AG04449 (cell line): ENCODE measurements at places on chromosomes 7 and 10.

- no peak for DNase-seq
Measured at GRCh38 chr10:83254698-83255097, 884.6 kb upstream of the GHITM start.

DNA sequence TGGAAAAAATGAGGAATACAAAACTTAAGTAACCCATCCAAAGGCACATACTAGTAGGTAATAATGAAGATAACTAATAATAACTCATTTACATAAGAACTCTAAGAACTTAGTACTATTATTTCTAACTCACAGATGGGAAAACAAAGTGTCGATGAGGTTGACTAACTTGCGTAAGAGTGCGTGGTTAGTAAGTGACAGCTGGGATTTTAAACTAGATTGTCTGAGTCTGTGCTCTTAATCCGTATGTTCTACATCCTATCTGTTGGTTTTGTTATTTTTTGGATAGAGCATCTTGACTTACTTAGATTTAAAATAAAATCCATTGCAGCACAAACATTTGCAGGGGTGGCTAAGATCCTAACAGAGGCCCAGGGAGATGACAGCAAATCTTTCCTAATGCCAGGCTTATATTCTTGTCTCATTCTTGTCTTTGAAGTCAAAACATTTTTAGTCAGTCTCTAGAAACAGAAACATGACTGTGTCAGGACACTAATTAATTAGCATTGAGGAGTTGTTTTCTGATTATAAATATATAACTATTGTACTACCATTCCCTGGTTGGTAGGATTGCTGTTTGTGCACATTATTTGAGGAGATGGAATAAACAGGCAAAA lies 11.7 kb downstream of the RPA3 start:
- no peak for DNase-seq

DNA sequence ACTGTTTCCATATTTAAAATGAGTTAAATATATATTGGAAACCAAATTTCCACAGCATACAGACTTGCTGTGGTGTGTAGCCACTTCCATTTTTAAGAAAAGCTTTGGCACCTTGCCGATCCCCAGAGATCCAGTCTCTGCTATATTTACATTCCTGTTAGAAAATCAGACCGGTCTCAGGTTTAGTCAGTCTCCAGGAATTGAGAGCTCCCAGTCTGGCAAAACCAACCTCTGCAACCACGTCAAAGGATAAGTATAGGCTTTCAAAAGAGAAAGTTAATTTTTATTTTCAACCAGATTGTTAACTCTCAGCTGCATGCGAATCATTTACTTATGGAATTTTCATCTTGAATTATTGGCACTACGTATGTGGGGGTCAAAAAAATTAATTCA lies 28.2 kb downstream of the PUS7 start:
- peak; percentile 94 for DNase-seq

DNA sequence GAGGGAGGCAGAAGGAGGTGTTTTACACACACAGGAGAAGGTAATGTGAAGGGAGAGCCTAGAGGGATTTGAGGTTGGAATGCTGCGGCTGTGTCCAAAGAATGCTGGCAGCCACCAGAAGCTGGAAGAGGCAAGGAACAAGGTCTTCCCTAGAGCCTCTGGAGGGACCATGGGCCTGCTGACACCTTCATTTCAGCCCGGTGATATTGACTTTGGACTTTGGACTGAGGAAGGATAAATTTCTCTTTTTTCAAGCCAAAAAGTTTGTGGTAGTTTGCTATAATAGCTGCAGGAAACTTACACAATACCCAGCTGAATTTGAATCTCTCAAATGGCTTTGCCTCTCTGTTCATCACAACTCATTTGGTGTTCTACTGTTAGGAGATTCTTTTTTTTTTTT lies 34.6 kb downstream of the UBN2 start:
- no peak for DNase-seq

DNA sequence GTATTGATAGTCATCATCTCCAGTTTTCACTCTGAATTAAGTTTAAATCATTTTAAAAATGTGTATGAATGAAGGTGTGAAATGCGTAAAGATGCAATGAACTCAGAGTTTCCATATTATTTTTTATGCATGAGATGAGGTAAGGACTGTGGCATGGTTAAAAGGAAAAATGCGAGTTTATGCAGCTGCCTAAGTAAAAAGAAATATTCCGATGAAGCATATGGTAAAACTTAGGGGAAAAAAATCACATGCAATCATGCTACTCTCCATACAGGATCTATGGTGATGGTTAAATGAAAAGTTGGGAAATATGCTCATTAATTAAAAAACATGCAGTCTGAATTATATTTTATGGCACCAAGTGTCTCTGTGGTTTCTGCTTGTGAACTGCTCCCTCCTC lies 77.5 kb upstream of the SP8 start:
- DNase-seq: no peak

GRCh38 chr10:31126593-31126992 lies 94.9 kb upstream of the ZNF438 start:
- no peak for DNase-seq

DNA sequence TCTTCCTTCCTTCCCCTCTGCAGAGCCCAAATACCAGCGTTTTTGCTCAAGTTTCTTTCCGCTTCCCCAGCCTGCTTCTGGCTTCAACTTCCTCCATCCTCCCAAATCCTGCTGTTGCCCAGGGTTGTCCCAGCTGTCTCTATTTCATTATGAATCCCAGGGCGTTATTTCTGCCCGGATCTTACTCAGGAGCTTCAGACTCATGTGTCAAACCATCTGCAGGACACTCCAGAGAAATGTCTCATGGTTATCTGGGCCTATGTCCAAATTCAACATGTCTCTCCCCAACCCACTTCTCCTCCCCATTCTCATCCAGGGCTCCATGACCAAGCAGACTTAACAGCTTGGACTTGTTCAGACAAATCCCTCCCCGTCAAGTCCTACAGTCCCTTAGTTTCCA lies 15.6 kb downstream of the ARHGAP22 start:
- DNase-seq: peak; percentile 94

- no peak for DNase-seq
Measured at GRCh38 chr10:16853201-16853600, 36.0 kb upstream of the RSU1 start.

- DNase-seq: no peak
Measured at GRCh38 chr7:136947347-136947746, 78.9 kb downstream of the CHRM2 start.

GRCh38 chr7:139693651-139694388 lies 84.0 kb downstream of the HIPK2 start:
- no peak for DNase-seq

DNA sequence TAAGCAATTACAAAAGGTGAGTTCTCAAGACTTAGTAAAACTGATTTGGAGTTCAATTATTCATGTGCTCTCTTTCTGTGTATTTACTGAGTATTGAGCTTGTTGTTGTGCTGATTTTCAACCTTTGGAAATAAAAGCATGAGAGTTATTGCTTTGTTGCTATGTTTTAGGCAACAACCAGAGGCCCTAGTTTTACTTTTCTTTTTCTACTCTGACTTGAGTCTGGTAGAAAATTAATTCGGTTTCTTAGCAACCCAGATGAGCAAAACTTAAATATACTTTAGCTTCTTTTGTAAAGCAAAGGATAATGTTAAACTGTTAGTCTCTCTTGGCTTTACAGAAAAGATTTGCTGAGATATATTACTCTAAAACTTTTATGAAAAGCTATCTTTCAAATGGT lies 66.4 kb upstream of the SCIN start:
- DNase-seq: no peak

DNA sequence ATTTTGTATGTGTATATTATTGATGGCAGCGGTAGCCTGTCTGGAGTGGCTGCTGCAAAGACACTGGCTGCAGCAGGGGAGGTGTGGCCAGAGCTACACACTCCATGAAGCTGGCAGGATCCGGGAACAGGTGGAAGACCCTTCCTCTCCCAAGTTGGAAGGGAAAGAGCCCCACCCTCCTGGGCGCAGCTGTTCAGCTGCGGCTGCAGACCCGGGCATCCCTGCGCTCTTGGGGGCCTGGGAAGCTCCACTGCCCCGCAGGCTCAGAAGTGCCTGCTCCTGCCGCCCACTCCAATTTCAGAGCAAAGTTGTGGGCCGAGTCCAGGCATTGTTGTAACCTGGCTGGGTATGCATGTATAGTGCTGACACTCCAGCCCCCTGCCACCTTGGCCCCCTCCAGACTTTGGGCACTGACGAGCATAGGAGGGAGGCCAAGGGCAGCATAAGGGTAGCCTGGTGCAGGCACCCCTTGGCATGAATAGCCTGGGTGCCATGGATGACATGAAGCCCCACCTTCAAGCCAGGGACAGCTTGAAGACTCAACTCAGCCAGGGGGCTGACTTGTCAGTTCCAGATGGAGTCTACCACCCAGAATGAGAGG lies 90.7 kb upstream of the TMEM168 start:
- DNase-seq: no peak

GRCh38 chr10:29839826-29840515 lies 205.2 kb upstream of the SVIL start:
- DNase-seq: no peak

GRCh38 chr10:96686514-96686913 lies 33.8 kb downstream of the PIK3AP1 start:
- no peak for DNase-seq

- DNase-seq: no peak
Measured at GRCh38 chr10:78545756-78546155, 512.1 kb downstream of the RPS24 start.

DNA sequence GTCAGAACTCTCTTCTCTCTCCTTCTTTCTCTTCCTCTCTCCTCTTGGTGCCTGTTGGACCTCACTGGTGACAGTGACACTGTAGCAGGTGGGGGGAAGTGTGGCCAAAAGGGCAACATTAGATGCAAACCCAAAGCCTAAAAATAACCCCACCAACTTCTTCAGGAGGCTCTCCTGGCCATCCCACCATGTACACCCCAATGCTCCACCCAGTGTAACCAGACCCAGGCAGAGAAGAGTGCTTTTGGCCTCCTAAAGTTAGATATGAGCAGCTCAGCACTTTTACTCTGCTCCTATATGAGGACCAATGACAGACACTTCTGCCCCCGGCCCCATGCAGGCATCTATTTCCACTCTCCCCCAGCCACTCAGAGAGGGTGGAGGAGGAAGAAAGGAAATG lies 5.5 kb downstream of the MYOZ1 start:
- DNase-seq: no peak

- DNase-seq: peak; percentile 54
Measured at GRCh38 chr10:90885176-90885575, 13.4 kb downstream of the RPP30 start.

DNA sequence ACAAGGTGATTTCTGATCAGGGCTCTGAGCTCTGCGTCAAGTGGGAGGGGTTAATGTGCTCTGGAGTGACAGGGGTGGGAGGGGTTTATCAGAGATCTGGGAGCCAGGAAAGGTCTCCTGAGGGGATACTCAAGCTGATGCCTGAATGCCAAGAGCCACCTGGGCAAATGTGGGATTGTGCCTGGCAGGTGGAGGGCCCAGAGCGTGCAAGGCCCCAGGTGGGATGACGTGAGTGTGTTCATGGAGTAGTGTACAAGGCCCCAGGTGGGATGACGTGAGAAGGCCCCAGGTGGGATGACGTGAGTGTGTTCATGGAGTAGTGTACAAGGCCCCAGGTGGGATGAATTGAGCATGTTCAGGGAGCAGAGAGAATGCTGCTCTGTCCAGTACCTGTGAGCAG lies 610.3 kb downstream of the PTPRN2 start:
- DNase-seq: no peak

GRCh38 chr10:89798092-89798491 lies 96.7 kb downstream of the KIF20B start:
- no peak for DNase-seq

DNA sequence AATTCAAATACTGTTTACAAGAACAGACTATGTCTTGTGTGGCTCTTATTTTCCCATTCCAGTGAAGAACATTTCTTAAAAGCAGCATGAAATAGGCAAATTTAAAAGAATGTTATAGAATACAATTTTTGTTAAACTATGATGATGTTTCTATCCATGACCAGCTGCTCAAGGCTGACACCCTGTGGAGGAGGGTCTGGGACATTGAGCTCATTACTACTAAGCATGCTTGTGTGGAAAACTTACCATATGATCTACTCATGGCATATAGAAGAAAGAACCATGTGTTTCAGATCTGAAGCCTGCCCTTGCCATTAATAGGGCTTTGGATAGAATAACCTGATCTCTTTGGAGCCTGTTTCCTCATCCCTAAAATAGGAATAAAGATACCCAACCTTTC lies 125.0 kb downstream of the FOXP2 start:
- DNase-seq: no peak

DNA sequence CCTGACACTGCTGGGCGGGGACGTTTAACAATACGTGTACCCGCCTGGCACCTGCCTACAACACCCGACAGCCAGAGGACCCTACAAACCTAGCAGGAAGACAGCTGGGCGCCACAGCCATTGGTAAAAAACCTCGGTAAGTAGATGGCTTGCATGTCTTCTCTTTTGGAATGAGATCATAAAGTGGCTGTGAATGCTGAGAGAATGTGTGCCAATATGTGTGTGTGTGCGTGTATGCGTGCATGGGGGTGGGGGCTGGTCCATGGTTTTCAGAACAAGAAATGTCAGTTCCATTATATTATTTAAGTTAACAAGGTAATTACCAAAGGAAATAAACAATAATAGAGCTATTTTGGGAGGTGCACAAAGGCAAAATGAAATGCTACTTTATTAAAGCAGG lies 39.2 kb downstream of the PAPOLB start:
- no peak for DNase-seq

DNA sequence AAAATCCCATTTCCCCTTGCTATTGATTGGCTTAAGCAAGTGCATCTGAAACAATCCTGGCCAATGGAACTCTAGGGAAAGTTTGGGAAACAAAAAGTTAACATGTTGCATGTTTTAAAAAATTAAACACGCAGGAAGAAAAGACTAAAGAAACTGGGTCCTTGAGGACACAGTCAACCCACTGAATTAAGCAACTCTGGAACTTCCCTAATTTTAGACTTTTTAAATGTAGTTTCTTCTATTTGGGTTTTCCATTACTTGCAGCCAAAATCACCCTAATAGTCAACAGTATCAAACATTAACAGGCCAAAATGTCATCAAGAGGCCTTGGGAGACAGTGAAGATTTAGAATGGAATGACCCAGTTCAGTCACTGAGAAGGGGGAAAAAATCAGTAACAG lies 40.6 kb downstream of the OSBPL3 start:
- no peak for DNase-seq

GRCh38 chr7:121336579-121336978 lies 7.8 kb downstream of the WNT16 start:
- DNase-seq: no peak

- peak; percentile 81 for DNase-seq
Measured at GRCh38 chr7:79420464-79420863, 33.0 kb downstream of the MAGI2 start.

DNA sequence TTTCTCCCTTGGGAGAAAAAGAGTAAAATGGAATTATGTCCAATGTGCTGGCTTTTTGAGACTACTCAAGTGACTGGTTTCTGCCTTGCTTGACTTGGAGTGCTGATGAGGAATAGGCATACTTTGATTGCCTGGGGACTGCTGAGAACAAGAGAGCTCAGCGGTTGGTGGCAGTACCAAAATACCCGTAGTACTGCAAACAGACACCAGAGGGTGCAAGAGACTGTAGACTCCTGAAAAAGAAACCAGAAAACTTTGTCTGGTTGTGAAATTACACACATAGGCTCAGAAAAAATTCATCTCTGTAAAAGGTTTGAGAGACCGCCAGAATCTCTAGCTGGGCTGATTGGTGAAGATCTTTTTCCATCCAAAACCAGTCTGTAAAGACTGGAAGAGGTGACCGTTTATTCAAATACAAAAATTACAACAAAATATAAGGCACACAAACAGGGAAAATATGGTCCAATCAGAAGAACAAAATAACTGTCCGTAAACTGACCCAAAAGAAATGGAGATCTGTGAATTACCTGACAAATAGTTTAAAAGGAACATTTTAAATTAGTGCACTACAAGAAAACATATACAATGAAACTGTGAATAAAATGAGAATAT lies 18.5 kb downstream of the BICC1 start:
- no peak for DNase-seq
